CD4-positive, alpha-beta T cell treated with Interleukin-17A for 1 hour (primary cell): ENCODE measurements at places on chromosomes 1 and 21.

DNA sequence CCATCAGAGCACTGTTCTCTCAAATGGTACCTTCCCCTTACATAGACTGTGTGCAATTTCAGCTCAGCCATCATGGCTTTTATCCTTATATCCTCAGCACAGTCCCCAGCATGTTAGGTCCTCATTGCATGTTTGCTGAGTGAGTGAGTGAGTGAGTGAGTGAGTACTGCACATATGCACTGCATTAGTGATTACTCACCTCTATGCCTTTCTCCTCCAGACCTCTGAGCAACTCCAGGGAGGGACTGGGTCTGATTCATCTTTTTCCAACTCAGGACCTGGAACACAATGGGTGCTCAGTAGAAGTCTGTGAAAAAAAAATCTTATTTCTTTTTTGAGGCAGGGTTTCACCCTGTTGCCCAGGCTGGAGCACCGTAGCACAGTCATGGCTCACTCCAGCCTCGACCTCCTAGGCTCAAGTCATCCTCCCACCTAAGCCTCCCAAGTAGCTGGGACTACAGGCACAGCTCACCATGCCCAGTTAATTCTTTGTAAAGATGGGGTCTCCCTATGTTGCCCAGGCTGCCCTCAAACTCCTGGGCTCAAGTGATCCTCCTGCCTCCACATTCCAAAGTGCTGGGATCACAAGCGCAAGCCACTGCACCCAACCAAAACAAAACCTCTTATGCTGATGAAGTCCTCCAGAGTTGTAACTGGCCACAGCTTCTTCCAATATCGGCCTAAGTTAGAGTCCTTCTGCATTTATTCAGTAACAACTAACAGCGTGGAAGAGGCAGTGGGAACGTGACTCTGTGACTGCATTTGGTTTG, 23.7 kb downstream of the RNU5D-1 start:
- DNase-seq: no peak

DNA sequence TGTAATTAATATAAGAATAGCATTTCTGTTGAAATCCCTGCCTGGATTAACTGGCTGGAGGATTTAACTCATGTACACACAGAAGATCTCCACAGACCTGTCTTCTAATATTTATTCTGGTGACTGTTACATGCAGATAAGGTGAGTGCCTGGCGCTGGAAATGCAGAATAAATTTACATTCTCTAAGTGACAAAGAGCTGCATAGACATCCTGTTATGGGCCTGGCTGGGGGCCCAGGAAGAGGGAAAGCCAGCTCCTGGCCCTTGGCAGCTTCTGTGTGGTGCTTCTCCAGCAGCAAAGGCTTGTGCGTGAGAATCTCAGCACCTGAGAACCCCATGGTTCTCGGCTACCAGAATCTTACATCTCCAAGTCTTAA, 446.6 kb downstream of the PTPRU start:
- no peak for DNase-seq

DNA sequence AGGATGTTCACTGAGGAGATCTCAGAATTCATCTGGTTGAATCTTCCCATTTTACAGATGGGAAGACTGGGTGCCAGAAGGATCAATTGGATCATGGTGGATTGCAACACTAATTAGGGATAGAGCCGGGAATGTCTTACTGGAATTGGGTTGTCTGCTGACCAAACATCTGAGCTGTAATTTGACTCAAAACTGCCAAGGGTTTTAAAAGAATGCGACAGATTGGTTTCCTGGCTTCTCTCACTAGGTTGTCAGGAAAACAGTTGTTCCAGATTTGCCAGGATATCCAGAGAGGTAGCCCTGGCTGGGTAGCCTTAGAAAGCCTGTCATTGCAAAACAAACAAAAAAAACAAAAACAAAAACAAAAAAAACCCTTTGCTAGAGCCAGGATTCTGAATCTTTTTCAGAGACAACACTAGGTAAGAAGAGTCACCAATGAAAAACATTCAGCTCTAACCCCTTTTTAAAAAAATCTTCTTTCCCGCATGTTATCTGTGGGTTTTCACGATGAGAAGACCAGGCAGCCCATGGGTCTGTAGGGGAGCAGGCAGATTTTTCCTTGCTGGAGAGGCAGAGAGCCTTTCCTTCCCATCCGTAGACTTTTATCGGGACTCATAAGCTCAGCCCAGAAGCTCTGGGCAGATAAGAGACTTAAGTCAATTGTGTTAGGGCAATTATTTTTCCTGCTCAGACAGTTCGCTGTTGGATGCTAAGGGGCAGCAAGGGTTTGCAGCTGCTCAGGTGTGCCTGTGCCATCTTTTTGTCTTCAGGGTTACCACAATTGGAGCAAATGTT, 418.9 kb downstream of the PRDM2 start:
- no peak for DNase-seq

DNA sequence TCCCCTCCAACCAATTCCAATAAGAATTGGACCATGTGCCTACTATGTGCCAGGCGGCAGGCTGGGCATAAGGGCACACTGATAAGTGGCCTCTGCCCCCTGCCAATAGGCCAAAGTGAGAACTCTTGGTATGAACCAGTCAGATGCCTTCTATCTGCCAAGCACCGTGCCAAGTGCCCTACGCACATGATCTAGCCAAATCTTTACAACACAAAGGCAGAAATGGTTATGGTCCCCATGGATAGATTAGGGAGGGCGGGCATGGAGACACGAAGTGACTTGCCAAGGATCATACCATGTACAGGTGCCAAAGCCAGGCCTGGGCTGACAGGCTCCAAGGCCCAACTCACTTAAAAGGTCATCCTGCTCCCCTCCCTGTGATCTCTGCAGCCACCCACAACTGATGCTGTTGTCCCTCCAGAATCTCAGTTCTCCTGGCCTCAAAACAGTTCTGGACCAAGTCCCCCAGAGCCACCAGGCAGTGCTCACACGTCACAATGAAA, 32.1 kb downstream of the CASZ1 start:
- DNase-seq: no peak

DNA sequence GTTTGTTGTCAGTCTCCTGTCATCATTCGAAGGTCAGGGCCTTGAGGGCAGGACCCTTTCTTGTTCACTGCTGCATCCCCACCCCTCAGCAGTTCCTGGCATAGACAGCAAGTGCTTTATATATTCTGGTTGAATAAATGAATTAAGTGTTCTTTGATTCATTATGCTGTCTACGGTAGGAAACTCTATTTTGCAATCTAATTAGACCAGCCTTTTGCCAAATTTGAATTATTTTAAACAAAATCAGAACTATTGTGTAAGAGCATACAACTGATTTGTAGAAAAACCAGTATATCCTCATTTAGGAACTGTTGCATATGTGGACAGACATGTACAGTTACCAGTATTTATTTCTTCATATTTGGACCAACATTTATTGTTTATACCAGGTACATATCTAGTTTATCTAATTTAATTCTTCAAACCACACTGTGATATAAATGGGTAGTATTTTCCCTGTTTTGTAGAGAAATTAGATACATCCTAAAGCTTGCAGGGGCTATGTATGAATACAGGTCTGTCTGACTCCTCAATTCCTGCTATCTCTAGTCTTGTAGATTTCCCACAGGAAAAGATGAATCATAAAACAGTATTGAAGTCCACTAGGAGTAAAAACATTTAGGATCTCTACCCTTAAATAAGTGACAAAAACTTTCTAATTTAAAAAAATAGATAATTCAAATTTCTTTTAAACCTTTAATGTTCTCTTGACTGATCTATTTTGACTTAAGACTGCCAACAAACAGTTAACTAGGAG, 10.4 kb downstream of the MGST3 start:
- no peak for DNase-seq
